ENCODE measurements at places on chromosomes 7 and 10.
A peak's percentile ranks its signal among the peaks of the same experiment; 100 is the strongest.

DNA sequence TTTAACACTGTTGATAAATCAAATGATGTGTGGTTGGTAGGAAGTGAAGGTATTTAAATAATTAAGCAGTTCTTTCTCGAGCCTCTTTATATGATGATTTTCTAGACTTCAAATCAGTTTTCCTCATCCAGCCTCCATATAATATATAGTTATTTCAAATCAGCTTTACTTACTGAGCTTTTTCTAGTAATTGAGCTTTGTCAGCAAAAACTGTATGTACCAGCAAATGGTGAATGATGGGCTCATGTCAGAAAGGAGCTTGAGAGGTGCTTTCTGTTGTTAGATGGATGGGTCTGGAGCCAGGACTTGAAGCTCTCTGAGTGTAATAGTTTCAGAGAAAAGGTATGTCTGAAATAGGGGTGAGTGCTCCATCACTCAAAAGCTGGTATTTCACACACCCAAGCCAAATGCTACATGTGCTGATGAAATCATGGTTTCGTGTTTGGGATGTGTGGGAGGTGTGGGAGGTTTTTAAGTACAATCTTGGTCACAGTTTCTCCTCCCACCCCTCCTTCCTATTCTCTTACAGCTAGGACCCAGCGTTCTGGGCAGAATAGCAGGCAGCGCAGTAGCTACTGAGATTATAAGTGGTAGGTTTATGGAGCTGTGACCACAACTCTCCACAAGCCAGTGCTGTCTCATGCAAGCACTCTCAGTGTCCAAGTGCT lies 55.8 kb downstream of the LRMDA start:
- DNase-seq: no peak

DNA sequence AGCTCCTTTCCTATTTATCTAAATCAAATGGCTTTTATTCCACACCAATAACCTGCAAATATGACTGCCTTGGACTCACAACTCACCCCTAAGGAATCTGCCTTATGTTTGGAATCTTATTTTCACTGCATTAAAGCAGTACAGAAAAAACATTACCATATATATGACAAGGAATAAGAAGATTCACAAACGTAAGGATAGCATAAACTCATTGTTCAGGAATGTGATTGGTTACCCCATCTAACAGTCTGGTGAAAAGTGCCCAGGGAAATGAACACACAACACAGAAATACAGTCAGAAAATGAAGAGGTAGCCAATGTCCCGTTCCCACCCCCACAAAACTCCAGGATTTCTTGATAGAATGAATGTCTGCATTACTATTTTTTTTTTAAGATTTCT lies 2.0 kb downstream of the PPP3CB start:
- DNase-seq: peak; percentile 23

DNA sequence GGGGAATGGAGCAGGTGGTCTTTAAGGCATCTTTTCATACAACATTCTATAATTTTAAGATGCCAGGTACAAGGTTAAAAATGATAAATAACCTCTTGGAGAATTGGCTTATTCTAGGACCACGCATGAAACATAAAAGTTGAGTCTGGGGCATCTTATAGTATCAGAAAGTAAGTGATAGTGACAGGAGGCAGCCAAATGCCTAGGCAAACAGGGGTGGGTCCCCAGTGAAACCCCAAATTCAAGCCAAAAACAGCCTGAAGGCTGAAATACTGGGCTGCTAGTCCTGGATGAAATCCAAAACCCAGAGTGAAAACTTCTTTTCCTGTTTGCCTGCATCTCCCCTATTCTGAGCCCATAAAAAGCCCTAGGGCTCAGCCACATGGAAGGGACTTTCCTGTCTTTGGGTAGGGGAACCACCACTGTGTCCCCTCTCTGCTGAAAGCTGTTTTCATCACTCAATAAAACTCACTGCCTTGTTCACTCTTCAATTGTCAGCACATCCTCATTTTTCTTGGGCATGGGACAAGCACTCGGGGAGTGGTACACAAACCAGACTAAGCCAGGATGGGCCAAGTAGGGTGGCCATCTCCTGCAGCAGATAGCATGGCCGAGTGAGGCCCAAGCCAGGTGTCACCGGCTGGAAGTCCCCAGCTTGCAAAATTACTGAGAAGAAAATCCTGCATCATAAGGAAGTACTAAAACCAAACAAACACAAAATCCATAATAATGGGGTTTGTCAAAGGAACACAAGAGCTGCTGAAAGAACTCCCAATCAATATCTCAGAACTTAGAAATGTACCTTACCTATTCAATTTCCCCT lies 241.6 kb upstream of the GALNT17 start:
- DNase-seq: no peak

- no peak for DNase-seq
These were observed 29.8 kb upstream of the ING3 start for GRCh38 chr7:120920591-120921274.

DNA sequence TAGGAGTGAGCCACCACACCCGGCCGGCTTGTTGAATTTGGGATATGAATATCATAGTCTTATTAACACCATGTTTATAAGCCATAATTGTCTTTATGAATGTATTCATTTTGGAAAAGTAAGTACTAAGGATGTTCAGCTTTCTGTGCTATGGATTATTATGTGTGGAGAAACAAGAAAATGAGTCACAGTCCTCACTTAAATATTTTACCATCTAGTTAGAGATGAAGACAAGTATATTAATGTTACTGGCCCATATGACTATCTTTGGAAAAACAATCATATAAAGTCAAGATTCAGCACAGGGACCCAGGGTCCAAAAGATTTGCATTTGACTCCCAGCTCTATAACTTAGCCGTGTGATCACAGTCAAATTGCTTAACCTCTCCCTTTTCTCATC lies 9.8 kb upstream of the TOMM7 start:
- DNase-seq: no peak

DNA sequence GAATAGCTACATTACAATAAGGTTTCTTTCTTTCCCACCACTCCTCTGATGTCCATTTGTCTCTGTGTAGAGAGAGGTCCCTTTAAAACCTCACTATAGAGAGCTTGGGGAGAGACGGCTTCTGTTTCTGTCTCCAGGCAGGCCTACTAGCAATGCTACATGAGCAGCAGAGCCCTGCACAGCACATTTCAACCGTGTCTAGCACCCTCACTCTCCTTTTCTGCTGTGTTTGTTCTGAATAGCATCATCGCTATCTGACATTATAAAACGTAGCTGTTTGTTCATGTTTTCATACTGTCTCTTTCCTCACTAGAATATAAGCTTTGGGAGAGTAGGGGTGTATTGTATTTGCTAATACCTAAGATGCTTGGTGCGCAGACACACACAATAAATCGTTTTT lies 487.8 kb upstream of the DPP6 start:
- no peak for DNase-seq

DNA sequence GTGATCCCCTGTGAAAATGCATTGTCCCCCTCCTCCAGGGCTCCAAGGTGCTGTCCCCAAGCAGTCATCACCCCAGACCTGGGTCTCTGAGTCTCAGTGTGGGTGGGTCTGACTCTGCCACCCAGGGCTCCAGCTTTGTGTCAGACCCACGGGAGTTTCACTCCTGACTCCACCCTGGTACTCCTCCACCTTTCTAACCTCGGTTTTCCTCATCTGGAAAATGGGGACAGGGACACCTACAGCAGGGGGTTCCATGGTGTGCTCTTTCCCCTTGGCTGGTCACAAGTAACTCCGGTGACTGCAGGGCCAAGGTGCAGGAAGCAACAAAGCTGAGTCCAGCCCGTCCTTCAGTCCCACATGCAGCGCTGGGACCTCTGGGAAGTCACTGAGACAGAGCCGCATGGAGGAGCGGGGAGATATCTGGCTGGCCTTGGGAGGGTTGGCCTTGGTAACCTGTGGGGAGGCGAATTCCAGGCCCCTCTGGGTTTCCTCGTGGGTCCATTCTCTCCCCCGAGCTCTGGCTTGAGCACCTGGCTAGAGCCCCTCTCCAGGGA lies 41.8 kb upstream of the RABGEF1 start:
- DNase-seq: no peak

- no peak for DNase-seq
These were observed 23.0 kb downstream of the VSIR start for GRCh38 chr10:71750124-71750841.

- no peak for DNase-seq
These were observed 71.6 kb upstream of the BAIAP2L1 start for GRCh38 chr7:98472521-98472954.

- no peak for DNase-seq
These were observed 217.7 kb downstream of the ABCA13 start for GRCh38 chr7:48388911-48389310.

All from GM04503 (cell line).